Astrocyte of the spinal cord (primary cell): ENCODE measurements at places on chromosomes 5 and 9.
A peak's percentile ranks its signal among the peaks of the same experiment; 100 is the strongest.

DNA sequence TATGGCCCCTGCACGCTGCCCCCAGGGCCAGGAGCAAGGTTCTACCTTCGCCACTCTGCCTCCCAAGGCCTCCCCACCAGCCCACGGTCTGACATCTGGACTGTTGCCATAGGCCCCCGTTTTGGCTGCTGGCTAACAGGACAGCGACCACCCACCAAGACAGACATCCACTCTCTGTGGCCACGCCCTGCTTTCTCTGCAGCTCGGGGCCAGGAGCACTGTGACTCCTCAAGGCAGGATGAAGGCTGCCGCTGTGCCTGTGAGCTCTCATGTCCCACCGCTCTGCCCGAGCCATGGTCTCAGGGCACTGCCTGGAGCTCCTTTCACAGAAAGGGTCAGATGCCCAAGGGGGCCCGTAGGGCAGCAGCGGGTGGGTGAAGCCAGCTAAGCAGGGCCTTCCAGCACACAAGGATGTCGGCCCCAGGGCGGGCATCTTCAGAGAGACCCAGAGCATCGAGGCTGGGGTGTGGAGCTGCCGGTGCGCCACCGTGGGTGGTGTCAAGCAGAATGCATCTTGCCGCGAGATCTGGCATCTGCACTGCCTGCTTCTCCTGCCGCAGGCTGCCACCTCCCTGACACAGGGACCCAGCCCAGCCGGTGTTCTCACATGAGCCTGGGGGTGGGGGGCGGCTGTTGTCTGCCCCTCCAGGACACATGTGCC, 92.2 kb upstream of the ADAMTS2 start:
- DNase-seq: no peak

- DNase-seq: no peak
Measured at GRCh38 chr9:33703430-33704102, 91.8 kb upstream of the PRSS3 start.

- peak; percentile 84 for DNase-seq
Measured at GRCh38 chr5:159504857-159505304, 174.6 kb upstream of the IL12B start.

DNA sequence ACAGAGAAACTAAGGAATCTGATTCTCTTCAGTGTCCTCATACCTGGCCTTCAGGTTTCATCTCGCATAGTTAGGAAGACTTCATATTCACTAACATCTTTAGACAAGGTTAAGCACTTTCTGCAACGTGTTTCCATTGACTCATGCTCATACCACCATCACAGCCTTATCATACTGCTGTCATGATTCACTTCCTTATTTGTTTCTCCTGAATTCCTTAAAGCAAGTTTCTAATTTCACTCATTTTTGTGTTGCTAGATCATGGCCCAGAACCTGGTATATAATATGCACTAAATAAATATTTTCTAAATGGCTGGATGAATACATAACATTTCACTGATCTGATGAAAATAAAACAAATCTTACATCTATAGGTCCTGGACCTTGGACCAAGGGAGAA, 472.9 kb downstream of the PRELID2 start:
- peak; percentile 81 for DNase-seq

GRCh38 chr5:148186248-148187003, 16.4 kb upstream of the SPINK6 start:
- peak; percentile 83 for DNase-seq
